ENCODE measurements at places on chromosomes 4 and X. TPM values are rescaled to one million over a fixed set of nuclear protein-coding genes. Genes with fewer than 3 reads are reported as not detected.

- no peak for DNase-seq
Measured at GRCh38 chrX:105752338-105752956, 69.9 kb upstream of the NRK start.

GRCh38 chrX:149151805-149152757 is 353.0 kb downstream of the IDS start:
- no peak for DNase-seq

The ATP1B4 gene
- total RNA-seq = 367 TPM

The NXF2B gene
- total RNA-seq = not detected

The DAPP1 gene
- 10.5 TPM for total RNA-seq
